ENCODE measurements at places on chromosomes 6 and 20.

DNA sequence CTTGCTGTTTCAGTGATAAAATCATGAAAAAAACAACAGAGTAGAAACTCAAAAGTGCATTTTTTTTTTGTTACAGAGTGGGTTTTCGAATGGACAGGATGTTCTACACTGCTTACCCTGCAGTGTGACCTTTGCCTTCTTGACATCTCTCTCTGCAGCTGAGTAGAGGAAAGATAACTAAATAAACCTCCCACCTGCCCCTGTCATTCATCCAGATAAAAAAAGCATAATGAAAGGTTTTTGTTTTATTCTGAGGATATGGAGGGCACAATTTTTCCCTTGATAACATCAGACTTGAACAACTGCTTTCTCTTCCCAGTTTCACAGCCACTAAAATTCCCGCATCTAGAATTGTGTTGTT lies 193.6 kb upstream of the FOXQ1 start:
- no peak for DNase-seq

DNA sequence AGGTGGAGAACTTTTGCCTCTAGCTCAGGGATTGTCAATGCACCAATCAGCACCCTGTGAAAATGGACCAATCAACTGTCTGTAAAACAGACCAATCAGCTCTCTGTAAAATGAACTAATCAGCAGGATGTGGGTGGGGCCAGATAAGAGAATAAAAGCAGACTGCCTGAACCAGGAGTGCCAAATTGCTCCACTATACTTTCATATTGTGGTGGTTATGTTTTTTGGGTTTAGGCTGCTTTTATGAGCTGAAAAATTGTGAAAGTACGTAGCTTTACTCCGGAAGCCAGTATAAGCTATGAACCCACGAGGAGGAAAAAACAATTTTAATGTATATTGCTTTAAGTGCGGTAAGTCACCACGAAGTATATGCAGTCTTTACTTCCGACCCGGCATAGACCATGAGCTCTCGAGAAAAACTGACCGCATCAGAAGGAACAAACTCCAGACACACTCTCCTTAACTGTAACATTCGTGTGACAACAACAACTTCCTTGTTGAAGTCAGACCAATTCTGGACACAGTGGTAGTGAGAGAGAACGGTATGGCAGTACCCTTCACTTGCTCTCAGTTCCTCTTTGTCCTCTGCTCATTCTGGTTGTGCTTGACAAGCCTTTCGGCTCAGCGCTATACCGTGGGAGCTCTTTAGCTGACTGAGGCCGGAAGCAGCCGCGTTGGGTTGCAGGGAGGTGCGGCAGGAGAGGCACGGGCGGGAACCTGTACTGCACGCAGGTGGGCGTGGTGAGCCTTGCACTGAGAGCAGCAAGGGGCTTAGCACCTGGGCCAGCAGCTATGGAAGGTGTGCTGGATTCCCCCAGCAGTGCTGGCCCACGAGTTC lies 81.9 kb upstream of the E2F3 start:
- DNase-seq: peak; percentile 47

DNA sequence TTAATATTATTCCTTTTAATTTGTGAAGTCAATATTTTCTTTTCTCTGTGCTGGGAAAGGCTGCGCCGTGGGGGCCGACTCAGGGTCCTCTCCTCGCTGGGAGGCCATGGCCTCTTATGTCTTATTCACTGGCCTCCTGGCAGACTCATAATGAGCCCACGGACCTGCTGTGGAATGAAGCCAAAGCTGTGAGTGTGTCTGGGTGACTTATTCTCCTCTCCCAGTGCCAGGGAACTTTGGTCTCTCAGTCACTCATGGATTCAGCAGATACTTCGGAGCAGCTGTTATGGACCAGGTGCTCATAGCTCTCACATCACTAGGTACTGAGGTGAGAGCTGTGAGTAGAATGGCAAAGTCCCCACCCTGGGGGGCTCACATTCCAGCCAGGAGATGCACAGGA lies 297.6 kb downstream of the CDH26 start:
- DNase-seq: no peak

DNA sequence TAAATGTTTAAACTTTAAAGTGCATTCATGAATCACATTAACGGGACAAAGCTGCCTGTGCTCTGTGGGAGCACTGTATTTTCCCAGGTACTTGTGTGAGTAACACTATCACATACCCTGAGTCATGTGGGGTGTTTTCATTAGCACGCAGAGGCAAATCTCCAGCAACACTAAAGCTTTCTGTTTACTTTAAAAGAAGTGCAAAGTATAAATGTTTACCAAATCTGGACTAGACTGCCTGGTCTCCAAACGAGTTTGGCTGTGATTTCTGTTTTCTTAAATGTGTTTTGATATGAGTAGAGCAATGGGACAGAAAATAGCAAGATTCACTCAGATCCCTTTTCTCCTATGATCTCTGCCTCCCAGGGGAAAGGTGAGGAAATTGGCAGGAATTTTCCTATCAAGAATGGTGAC lies 28.8 kb upstream of the RIPPLY2 start:
- no peak for DNase-seq

DNA sequence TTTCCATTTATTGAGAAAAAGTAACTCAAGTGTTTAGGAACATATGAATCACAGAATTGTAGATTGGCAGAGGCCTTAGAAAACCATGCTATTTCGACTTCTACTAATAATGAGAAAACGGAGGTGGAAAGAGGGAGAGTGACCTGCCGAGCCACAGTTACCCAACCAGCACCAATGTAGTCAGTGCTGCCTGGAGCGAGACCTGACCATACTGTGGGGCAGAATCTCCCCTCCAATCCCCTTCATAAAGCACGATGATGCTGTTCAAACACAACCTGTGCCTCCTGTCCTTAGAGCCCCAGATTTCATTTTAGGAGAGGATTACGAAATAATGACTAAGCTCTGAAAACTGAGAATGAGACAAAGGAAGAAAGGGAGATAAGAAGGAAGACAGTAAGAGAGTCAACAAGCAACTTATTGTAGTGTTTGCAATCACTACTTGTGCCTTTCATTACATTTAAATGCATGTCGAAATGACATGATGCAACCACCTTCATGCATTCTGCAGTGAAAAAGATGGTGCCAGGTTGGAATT lies 70.6 kb downstream of the ATXN1 start:
- DNase-seq: no peak

DNA sequence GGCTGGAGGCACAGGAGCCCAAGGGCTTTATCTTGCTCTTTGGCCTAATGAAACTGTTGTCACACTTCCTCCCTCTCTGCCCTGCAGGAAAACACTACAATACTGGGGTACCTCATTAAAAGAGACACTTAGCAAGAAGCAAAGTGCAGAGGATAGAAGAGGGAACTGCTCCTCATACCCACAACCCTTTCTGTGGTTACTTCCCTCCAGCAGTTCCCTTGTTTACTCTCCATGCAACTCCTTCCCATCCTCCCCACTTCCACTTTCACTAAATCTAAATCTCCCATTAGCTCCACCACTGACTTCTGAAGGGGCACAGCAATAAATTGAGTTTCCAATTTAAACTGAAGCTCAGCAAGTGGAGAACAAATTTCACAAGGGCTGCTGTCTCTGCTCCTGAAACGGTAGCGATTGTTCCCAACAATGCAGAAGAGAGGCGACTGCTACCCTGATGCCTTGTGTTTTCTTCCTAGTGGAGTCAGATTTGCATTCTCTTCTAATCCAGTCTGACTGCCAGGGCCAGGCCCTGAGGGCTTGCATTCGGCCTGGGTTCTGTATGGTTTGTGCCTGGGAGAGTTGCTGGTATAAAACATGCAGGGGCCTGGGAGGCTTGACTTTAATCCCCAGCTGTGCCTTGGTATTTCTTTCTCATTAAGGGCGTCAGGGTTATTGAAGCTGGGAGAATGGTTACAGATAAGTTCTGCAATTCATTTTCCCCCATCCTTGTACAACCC lies 454.7 kb downstream of the TFAP2B start:
- DNase-seq: no peak

GRCh38 chr20:48962976-48963771 lies 41.7 kb downstream of the ARFGEF2 start:
- no peak for DNase-seq

DNA sequence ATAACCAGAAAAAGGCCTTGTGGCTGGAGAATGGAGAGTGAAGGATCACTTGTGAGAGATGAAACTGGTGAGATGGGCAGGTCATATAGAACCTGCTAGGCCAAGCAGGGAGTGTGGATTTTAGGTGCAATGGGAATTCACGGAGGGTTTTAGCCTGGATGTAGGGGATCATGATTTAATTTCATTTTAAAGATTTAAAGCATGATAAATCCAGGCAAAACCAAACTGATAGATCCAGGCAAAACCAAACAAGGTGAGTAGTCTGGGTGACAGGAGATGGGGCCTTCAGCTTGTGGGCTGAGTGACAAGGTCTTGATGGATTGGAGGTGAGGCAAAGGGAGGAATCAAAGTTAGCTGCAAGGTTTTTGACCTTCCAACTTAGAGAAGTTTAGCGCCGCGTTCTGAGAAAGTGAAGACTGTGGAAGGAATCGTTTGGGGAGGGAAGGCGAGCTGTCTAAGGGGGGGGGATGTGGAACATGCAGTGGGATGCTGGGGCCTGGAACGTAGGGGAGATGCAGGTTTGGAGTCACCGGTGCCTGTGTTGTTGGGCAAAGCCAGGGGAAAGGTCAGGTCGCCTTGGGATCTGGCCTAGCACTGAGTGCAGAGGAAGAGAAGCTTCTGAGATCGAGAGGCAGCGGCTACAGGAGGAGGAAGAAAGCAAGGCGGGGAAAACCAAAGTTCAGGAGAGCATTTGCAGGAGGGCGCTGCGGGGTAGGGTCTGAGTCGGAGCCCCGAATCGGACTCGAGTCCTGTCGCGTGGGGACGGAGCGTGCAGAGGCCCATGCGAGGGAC lies 1.3 kb upstream of the PLCG1 start:
- no peak for DNase-seq

GRCh38 chr20:50038574-50038991 lies 55.8 kb downstream of the SNAI1 start:
- DNase-seq: no peak

DNA sequence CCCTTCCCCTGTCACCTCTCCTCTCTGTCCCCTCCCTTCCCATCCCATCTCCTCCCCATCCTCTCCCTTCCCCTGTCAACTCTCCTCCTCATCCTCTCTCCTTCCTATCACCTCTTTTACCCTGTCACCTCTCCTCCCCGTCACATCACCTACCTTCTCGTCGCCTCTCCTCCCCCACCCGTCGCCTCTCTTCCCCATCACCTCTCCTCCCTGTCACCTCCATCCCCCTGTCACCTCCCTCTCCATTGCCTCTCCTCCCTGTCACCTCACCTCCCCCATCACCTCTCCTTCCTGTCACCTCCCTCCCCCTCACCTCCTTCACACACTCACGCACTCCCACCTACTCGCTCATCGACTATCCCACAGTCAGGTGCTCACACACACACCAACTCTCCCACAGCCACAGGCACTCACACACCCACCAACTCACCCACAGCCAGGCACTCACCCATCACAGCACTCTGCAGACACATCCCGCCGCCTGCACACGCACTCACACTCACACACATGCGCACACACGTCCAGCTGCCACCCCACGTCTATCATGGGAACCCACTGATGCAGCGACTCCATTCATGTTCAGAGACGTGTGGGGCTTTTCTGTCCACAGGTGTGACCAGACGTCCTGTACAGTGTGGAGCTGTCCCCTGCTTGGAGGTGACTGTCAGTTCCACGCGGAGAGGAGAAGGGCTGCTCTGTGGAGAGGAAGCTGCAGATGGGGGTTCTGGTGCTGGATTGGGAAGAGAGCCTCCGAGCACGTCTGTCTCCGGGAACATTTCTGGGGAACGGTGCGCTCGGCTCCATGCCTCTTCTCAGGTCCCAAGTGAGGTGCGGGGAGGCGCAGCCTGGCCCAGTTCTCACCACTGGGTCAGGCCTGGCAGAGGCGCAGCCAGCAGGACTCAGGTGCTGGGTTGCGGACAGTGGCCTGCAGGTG lies 184.3 kb downstream of the TTLL2 start:
- no peak for DNase-seq

DNA sequence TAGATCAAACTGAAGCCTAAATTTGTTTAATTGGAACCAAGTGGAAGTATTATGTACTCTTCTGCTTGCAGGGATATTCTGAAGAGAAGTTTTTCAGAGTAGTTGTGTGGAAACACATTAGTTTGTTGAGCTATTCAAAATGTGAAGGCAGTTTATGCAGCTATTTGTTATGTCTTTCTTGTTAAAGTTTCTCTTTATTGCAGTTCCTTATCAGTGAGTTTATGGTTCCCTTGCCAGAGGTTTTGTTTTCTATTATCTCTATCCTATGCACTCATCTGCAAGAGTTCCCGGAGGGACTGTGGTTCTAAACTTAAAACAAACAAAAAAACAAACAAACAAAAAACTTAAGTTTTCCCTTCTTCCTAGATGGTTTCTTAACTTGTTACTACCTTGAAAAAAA lies 143.7 kb upstream of the SLC22A16 start:
- no peak for DNase-seq

GRCh38 chr6:152054441-152054840 lies 247.0 kb downstream of the ESR1 start:
- no peak for DNase-seq

- no peak for DNase-seq
Observed at GRCh38 chr6:109772883-109773431, 81.9 kb downstream of the FIG4 start.

DNA sequence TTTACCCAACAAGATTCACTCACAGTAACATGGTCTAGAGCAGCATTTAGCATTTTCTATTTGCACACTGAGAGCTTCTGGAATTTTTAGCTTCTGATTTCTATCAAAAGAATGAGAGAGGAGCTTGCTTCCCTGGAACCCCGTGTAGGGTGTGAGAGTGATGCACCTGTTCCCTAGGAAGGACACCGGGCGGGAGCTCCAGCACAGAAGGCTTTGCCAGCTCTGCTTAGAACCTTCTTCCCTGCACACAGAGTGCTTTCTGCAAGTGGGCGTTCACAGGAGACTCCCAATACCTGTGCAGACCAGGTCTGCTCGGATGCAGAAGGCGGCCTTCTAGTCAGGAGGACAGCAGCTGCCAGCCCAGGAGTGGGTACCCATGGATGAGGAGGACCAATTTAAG lies 217.3 kb downstream of the TBXT start:
- no peak for DNase-seq

DNA sequence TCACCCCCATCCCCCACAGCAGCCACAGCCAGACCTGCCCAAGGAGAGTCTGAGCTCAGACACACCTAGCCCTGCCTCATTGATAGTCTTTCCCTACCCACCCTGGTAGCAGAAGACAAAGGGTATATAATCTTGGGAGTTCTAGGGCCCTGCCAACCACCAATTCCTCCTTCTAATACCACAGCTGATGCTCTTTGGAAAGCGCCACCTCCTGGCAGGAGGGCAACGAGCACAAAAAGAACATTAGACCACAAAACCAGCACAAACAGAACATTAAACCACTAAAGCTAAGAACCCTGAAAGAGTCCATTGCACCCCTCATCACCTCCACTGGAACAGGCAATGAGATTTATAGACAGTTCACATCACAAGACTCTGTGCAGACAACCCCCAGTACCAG lies 195.8 kb upstream of the FUT9 start:
- no peak for DNase-seq

DNA sequence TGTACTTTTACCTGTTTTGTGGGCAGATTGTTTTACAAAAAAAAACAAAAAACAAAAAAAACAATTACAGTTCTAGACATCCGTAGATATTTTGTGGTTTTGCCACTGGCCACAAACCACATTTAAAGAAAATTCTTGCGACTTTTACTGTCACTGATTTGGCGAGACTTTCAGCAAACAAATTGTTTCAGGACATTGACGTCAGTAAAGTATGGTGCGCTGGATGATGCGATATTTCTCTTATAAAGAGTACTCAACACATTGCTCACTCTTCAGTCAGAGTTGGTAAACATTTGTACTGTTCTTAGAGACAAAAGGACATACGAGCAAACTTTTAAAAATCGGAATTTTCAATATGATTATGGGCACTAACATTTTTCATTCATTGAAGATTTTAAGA lies 229.8 kb downstream of the HAO1 start:
- no peak for DNase-seq

- no peak for DNase-seq
Observed at GRCh38 chr6:84516154-84516553, 248.2 kb downstream of the TBX18 start.
